ENCODE measurements at places on chromosomes 11 and 22.

DNA sequence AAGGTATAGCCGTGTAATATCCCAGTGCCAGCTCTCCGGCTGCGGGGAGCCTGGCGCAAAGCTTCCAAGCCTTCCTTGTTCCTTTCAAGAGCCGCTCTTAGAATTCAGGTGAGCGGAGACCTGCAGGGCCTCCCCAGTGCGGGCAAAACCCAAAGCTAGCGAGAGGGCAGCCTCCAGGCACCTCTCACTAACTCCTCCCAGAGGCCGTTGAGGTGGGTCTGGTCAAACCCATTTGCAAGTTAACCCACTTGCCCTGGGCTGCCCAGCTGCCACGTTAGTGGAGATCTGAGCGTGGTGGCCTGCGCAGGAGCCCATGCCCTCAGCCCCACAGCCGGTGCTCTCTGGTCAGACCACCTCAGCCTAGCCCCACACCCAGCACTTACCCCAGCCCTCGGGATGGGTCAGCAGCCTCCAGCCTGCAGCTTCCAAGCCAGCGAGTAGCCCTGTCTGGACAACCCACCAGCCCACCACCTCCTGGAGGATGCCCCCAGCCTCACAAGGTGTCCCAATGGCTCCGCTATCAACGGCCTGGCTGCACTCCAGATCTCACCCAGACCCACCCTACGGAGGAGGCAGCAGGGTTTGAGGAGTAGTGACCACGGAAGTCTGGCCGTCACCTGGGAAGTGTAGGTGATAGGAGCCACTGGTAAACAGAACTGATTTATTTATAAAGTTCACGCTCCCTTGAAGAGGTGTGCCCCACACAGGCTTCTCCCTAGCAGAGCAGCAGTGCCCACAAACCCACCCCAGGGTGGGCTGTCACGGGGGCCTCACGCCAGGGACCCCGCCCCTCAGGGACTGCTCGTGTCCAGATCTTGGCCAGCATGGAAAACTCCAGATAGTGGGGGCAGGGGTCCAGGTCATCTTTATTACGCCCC, 2.3 kb downstream of the ASCL2 start:
- no peak for DNase-seq

- DNase-seq = no peak
Observed at GRCh38 chr22:35445933-35446332, 46.0 kb downstream of the MCM5 start.

DNA sequence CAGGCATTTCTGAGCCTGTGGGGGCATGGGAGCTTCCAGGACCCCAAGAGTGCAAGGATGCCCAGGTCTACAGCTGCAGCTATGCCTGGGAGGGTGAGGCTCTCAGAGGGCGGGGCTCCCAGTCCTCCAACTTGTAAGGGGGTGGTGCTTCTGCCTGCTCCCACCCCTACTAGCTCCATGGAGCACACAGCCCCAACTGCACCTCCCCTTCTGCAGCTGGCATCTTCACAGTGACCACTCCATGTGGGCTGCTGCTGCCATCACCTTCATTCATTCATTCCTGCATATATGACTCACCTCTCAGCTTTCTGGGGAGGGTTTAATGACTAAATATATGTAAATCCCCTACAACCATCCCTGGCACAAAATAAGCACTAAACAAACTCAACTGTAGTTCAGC, 43.8 kb downstream of the CHST1 start:
- no peak for DNase-seq

DNA sequence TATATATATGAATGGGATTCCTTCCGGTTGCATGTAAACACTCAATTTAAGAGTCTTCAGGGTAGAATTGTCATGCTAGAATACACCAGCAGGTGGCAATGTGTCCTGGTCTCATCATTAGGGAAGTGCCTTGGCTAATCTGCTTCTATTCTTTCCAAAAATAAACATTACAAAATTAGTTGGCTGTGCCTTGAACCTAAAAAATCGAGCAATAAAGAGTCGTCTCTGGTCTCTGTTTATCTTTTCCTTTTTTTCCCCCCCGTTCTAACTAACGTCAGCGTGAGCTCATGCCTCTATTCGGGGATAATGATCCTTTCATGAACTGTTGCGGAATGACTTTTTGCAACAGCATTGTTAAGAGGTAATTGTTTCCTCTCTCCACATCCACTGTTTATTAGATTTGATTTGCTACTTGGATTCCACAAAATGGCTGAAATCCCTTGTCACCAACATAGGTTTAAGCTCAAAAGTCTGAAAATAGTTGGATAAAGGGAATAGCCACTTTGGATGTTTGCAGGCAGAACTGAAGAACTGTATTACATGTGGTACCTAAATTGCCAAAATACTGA, 1.2 kb upstream of the ARHGEF12 start:
- peak; percentile 45 for DNase-seq

DNA sequence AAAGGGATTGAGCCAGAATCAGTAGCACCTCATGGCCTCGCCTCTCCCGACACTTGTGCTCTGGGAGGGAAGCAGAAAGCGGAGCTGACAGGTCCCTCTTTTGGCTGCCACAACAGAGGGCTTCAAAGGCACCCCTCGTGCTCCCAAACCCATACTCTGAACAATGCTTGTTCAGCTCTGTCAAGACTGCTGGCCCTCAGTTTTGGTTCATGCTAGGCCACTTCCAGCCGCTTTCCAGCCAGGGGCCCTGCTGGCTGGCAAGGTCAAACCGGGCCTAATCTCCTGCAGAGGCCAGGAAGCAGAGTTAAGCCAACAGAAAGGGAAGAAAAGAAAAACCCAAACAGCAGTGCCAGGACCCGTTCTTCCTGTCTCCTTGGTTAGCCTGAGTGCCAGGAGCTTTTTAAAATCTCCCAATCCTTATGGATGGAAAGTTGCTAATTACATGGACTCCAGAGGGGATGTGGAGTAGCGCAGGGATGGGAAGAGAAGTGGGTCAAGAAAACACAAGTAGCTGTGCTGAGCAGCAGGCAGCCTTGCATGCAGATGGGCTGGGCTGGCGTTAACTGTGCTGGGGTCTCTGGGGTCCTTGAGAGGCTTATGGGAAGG, 150.6 kb downstream of the GRIK4 start:
- DNase-seq = no peak

DNA sequence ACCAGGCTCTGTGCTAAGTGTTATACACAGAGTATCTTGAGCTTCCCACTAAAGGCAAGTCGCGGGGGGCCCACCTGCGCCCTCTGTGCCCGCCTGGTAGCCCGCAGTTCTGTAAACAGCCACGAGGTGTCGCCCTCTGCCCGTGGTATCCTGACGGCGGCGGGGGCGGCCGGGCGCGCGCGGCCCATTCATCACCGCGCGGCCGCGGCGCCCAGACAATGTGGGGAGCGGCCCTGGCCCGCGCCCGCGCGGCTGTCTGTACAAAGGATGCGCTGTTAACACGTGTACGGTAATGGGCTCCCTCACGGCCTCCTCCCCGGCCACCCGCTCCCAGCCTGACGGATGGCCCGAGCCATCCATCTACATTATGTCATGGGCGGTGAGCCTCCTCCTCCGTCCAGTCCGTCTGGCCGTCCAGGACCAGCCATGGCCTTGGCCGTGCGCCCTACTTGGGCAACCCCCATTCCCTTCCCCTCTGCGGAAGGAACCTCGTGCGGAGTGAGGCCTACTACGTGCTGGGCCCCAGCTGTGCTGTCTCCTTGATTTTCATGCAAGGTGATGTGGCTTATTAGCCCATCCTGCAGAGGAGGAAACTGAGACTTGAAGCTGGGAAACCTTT, 99.4 kb downstream of the MIAT start:
- no peak for DNase-seq

GRCh38 chr11:132312701-132313111, 942.3 kb downstream of the NTM start:
- DNase-seq = no peak

GRCh38 chr22:42633013-42633412, 7.4 kb downstream of the ATP5MGL start:
- no peak for DNase-seq

- DNase-seq = no peak
Observed at GRCh38 chr22:45817745-45818423, 146.2 kb downstream of the ATXN10 start.

- DNase-seq = peak; percentile 67
Observed at GRCh38 chr22:25419247-25420113, 145.0 kb upstream of the GRK3 start.

GRCh38 chr11:56705784-56706396, 7.0 kb downstream of the OR9G1 start:
- DNase-seq = no peak

- no peak for DNase-seq
Observed at GRCh38 chr11:83162377-83162776, 5.4 kb downstream of the PCF11 start.

- no peak for DNase-seq
Observed at GRCh38 chr11:133841279-133842043, 3.9 kb downstream of the SPATA19 start.

- DNase-seq = no peak
Observed at GRCh38 chr22:24325105-24325757, 54.6 kb downstream of the SPECC1L start.

DNA sequence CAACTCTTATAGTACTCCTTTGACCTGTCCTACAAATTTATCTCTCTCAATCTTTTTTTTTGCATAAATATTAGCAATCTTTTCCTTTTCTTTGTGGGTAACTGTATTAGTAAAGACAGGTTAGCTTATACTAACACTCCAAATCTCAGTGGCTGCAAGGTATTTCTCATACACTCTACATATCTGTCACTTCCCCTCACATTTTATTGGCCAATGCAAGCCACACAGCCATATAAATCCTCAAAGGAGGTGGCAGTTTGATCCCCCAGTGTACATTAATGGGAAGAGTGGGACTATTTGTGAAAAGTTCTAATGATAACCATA, 42.6 kb upstream of the EED start:
- no peak for DNase-seq

DNA sequence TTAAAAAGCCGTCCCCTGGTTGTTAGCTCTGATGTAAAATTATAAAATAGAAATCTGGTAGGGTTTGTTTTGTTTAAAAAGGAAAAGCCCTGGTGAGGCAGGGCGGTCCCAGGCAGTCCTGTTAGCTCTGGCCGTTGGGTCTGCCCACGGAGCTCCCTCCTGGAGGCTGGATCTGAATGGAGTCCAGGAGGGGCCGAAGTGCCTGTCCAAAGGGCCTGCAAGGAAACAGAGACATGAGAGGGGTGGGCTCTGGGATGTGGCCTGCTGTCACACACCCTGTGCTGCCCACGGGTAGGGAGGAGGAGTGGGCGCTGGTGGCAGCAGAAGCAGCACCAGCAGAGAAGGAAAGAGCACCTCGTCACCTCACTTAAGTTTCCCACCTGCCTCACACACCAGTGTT, 11.3 kb upstream of the PMM1 start:
- DNase-seq = no peak

GRCh38 chr22:49272546-49273125, 555.0 kb downstream of the BRD1 start:
- DNase-seq = no peak

DNA sequence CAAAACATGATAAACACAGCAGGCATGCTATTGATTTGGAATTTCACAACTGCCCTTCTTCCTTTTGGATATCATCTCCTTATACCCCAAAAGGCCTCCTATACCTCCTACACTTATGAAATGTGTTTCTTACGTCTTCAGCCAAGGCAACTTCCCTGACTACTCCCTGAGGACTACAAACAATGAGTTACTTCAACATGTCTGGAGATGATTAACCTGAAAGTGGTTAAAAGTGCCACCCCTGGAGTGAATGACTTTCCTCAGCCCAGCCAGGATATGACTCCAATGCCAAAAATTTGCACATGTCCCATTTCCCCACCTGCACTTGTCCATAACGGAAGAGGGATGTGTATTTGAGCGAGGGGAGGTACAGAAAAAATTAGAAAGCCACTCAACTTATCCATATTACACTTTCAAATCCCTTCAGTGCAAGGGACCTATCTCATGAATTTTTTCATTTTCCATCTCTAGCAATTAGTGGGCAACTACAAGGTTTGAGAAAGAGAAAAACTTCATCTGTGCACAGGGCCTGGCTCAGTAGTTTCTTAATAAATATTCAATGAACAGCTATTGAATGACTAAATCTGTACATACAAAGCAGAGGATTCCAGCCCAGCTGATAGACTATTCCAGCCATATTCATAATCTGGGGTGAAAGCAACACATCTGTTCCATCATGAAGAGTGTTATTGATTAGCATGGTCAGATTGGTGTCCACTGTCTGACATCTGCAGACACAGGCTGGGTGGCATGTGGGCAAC, 36.8 kb downstream of the KIRREL3 start:
- no peak for DNase-seq
